ENCODE measurements at places on chromosomes 5 and 9. TPM values are rescaled to one million over a fixed set of nuclear protein-coding genes. Genes with fewer than 3 reads are reported as not detected.

- no peaks in the 10 kb centered on the region for H3K4me1 ChIP-seq
- H3K4me3 ChIP-seq, result no peak overlapping the region
- H3K27ac ChIP-seq, result no peak overlapping the region
These were observed 93.2 kb upstream of the CXCL14 start for GRCh38 chr5:135671966-135672365.

DNA sequence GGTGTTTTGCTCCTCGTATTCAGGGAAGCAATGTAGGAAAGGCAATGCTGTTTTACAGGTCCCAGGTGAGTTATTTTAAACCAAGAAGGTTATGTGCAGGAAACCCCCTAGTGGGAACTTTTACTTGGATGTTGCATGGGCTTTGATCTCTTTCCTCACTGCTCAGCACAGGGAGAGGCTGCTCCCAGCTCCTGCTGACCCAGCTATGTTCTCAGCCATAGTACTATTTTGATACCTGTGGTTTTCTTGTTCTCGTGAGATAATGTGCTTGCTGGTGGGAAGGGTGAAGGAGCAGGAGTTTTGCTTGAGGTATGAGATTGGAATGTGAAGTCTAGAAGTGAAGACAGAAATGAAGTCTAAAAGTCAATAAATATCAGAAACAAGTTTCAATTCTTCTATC is 265.6 kb upstream of the FBXL7 start:
- no peaks in the 10 kb centered on the region for H3K4me1 ChIP-seq
- H3K27ac ChIP-seq, result no peak overlapping the region
- H3K36me3 ChIP-seq, result no peaks in the 10 kb centered on the region
- H3K4me3 ChIP-seq, result no peak overlapping the region
- H3K27me3 ChIP-seq, result no peaks in the 10 kb centered on the region

DNA sequence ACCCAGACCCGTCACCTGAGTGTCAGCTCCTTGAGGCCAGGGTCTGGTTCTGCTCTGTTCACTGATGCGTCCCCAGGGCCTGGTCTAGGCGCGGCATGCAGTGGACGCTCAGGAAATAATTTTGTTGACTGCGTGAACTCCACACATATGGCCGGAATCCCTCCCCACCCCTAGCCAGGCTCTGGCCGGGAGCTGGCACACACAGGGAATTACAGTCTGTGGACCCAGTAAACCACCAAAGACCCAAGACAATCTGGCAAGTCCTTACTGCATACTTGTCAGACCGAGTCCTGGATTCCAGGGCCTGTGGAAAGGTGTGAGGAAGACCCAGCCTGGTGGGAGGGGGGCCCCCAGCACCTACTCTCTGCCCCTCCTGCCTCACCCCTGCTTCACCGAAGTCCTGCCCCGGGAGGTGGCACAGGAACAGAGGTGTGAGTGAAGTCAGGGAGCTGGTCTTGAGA is 113.0 kb upstream of the IER5L start:
- peaks cover 5% of the 10 kb centered on the region for H3K27me3 ChIP-seq
- H3K4me3 ChIP-seq, result no peak overlapping the region
- H3K27ac ChIP-seq, result no peak overlapping the region
- no peaks in the 10 kb centered on the region for H3K36me3 ChIP-seq

Gene FAM153A
- total RNA-seq, result 1.1 TPM

GRCh38 chr9:14869671-14870070 is 40.6 kb downstream of the FREM1 start:
- no peak overlapping the region for H3K4me3 ChIP-seq
- H3K27ac ChIP-seq, result no peak overlapping the region
- H3K36me3 ChIP-seq, result no peaks in the 10 kb centered on the region
- no peak for DNase-seq
- H3K27me3 ChIP-seq, result no peaks in the 10 kb centered on the region
- H3K4me1 ChIP-seq, result no peaks in the 10 kb centered on the region

- H3K27ac ChIP-seq, result no peak overlapping the region
- no peaks in the 10 kb centered on the region for H3K36me3 ChIP-seq
- no peak overlapping the region for H3K4me3 ChIP-seq
- no peak for DNase-seq
These were observed 13.1 kb downstream of the C9orf85 start for GRCh38 chr9:71924576-71924975.

DNA sequence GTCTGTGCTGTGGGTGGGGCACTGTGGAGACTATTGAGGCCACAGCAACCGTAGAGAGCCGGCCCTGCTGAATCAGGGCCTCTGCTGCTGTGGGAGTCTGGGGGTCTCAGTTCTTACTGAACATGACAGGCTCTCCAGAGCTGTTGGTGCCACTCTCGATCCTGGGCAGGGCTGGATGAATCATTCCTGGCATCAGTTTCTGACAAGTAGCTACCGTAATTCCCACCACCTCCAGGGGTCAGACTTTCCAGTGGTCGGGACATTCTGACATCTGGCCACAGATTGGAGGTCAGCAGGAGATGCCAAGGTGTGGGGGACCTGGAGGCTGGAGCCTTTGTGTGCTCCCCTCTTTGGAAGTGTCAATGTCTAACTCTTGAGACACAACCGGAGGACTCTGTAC is 188.4 kb downstream of the IRX2 start:
- H3K27me3 ChIP-seq, result no peaks in the 10 kb centered on the region
- H3K27ac ChIP-seq, result no peak overlapping the region
- no peaks in the 10 kb centered on the region for H3K36me3 ChIP-seq
- no peak overlapping the region for H3K4me3 ChIP-seq

GRCh38 chr9:19456996-19457692 is 48.3 kb downstream of the ACER2 start:
- DNase-seq, result peak; percentile 86
- no peaks in the 10 kb centered on the region for H3K4me1 ChIP-seq
- no peaks in the 10 kb centered on the region for H3K27me3 ChIP-seq
- H3K36me3 ChIP-seq, result no peaks in the 10 kb centered on the region
- H3K4me3 ChIP-seq, result no peak overlapping the region

Gene SLC24A2
- 0.23 TPM for total RNA-seq

GRCh38 chr5:90134381-90134780 is 275.2 kb downstream of the CETN3 start:
- H3K4me3 ChIP-seq, result no peak overlapping the region
- H3K36me3 ChIP-seq, result no peaks in the 10 kb centered on the region
- H3K27ac ChIP-seq, result no peak overlapping the region
- no peaks in the 10 kb centered on the region for H3K4me1 ChIP-seq

DNA sequence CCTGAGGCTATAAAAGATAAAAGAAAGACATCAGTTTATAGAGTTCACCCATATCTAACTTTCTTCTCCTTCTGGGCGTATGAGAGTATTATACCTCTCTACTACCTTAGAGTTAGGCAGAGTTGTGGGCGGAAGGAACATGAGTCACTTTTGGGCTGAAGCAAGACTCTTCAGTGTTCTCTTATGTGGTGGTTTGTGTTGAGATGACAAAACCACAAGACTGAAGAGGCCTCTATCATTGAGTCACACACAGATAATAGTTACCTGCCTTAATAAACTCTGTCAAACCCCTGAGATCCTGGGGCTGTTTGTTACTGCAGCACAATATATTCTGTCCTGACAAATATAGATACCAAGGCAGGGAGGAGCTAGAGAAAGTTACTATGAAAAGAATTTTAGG is 184.2 kb downstream of the EFNA5 start:
- DNase-seq, result no peak
- no peaks in the 10 kb centered on the region for H3K27me3 ChIP-seq
- no peak overlapping the region for H3K4me3 ChIP-seq
- H3K27ac ChIP-seq, result no peak overlapping the region

DNA sequence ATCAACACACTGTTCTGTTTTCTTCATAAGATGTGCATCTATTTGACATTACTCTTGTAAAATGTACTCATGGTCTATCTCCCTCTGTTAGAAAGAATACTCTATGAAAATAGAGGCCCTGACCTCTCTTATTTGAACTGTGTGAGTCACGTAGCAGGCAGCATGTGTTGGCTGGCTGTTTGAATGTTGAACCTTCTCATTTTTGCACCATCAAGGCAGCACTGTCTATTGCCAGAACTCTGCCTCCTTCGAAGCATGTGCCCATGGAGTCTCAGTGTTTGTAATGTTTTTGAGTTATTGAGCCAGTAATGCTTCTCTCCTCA is 144.4 kb downstream of the ALDH1A1 start:
- H3K27me3 ChIP-seq, result no peaks in the 10 kb centered on the region
- no peak overlapping the region for H3K4me3 ChIP-seq
- no peak for DNase-seq
- no peaks in the 10 kb centered on the region for H3K4me1 ChIP-seq

Gene FOXD4L6
- not detected for total RNA-seq

DNA sequence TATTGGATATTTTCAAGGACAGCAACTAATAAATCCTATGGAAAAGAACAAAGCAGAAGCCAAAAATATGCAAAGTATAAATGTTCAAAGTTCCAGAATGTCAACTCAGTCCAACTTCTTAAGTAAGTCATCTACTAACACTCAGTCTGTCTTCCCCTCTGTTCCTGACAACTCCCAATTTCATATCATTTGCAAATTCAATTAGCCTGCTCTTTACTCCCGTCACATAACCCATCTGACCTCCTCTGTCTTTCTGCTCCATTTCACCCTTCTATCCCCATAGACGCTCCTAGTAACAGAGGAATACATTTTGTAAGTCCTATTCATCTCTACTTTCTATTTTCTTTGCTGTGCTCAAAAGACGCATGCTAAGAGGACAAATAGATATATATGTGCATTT is 659.8 kb upstream of the MEF2C start:
- H3K4me3 ChIP-seq, result no peak overlapping the region
- H3K27me3 ChIP-seq, result no peaks in the 10 kb centered on the region
- no peaks in the 10 kb centered on the region for H3K4me1 ChIP-seq

Gene IRGM
- total RNA-seq, result not detected

Gene KCNV2
- total RNA-seq, result not detected

DNA sequence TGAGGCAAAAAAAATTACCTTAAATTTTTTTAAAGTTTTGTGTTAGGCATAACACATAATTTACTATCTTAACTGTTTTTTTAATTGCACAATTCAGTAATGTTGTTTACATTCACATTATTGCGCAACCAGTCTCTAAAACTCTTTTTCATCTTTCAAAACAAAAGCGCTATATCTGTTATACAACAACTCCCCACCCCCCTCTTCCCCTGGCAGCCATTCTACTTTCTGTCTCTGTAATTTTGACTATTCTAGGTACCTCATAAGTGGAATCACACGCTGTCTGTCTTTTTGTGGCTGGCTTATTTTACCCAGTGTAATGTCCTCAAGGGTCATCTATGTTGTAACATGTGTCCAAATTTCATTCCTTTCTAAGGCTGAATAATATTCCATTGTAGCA is 241.5 kb upstream of the DMRT1 start:
- H3K4me1 ChIP-seq, result no peaks in the 10 kb centered on the region
- no peak for DNase-seq
- no peaks in the 10 kb centered on the region for H3K36me3 ChIP-seq
- no peak overlapping the region for H3K4me3 ChIP-seq
- no peaks in the 10 kb centered on the region for H3K27me3 ChIP-seq

GRCh38 chr9:18608371-18608770 is 134.4 kb downstream of the ADAMTSL1 start:
- DNase-seq, result no peak
- no peaks in the 10 kb centered on the region for H3K4me1 ChIP-seq
- no peaks in the 10 kb centered on the region for H3K36me3 ChIP-seq
- H3K27me3 ChIP-seq, result no peaks in the 10 kb centered on the region

Gene LURAP1L
- total RNA-seq, result 37.7 TPM

DNA sequence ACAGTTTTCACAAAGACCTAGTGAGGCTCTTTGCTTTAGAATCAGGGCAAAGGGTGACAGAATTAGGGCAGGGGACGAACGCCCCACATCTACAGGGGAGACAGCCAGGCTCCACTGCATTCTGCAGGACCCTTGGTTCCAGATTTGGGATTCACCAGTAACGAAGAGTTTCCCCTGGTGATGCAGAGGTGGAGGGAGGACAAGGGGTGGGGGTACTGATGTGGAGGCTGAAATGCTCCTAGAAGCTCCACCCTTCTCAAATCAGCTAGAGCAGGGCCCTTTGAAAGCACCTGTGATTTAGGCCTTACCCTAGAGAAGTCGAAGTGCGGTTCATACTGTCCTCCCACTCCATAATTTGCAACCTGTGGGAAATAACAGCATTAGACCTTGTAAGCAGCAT is 29.1 kb downstream of the P4HA2 start:
- no peak overlapping the region for H3K4me3 ChIP-seq
- no peak overlapping the region for H3K27ac ChIP-seq
- H3K36me3 ChIP-seq, result peaks cover 47% of the 10 kb centered on the region

DNA sequence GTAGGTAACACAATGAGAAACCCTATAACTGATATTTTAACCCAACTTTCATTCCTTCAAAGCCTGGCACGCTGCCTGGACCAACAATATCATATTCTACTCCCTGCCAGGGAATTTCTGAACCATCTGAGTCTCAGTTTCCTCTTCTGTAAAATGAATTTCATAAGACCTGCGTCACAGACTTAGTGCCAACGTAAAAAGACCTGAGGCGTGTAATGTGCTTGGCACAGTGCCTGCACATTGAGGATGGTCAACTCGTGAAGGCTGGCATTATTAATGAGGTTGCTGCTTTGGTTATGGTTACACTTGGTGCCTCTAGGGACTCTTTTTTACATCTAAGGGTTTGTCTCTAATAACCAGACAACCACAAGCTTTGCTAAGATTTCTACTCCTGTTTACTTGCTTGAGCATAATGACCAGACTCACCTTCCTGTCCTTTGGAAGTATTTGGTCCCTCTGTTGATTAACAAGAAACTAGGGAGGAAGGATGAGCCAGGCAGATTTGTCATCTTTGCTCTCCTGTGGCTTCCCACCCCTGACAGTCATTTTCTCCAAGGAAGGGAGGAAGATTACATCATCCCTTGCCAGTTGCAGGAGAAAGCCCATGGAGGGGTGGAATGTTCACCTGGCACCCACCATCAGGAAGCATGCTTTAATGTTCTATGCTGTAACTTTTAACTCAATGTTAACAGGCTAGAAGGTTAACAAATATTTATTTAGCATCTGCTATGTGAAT is 79.0 kb downstream of the PAPPA start:
- no peak for DNase-seq
- no peaks in the 10 kb centered on the region for H3K4me1 ChIP-seq
- H3K36me3 ChIP-seq, result no peaks in the 10 kb centered on the region

DNA sequence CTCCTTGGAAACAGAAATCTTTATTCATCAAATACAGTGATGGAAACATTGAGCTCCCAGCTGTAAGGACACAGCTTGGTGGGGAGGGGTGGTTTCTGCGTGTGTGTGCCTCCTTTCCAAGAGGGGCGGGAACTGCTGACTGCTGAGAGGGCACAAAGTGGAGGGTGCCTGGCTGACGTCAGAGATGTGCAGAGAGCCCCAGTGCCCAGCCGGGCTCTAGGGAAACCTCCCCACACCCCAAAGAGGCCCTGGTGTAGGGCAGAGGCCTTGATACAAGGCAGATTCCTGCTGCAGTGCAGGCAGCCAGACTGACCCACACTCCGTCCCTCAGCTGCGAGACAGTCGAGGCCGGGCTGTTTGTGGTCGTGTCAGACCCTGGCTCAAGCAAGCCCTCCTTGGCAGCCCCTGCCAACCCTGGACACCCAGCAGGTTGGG is 191.0 kb downstream of the CACNA1B start:
- no peak for DNase-seq
- H3K27ac ChIP-seq, result no peak overlapping the region
- H3K4me3 ChIP-seq, result no peak overlapping the region
- no peaks in the 10 kb centered on the region for H3K36me3 ChIP-seq

- H3K4me3 ChIP-seq, result no peak overlapping the region
- H3K27ac ChIP-seq, result no peak overlapping the region
- DNase-seq, result no peak
These were observed 174.0 kb upstream of the DAB2 start for GRCh38 chr5:39598661-39599248.
